Non-pigmented ciliary epithelial cell (primary cell): ENCODE measurements at places on chromosomes 5 and 9.
A peak's percentile ranks its signal among the peaks of the same experiment; 100 is the strongest.

- DNase-seq = no peak
Observed at GRCh38 chr5:94698197-94698596, 79.7 kb downstream of the SLF1 start.

- DNase-seq = no peak
Observed at GRCh38 chr5:167802755-167803431, 488.6 kb upstream of the WWC1 start.

GRCh38 chr5:77076961-77077828 is 9.9 kb downstream of the ZBED3 start:
- no peak for DNase-seq

DNA sequence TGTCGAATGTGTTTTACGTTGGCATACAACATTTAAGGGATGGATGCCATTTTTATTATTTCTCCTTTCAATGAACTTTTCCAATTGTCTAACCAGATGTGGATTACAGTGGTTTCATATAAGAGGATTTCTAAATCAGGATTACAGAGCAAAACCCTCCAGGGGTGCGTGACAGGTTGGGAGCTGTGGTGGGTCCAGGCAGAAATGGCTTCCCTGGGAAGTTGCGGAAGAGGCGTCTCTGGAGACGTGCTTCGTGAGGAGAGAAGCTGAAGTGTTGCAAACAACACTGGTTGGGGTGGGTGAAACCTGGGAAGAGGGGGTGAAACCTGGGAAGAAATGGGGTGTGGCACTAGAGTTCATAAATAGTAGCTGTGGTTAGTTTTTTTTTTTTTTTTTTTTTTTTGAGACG is 4.5 kb upstream of the RPL26L1 start:
- no peak for DNase-seq

- DNase-seq = no peak
Observed at GRCh38 chr5:68383888-68384310, 168.3 kb downstream of the PIK3R1 start.

GRCh38 chr9:126301985-126302603 is 24.5 kb upstream of the MVB12B start:
- DNase-seq = peak; percentile 14

DNA sequence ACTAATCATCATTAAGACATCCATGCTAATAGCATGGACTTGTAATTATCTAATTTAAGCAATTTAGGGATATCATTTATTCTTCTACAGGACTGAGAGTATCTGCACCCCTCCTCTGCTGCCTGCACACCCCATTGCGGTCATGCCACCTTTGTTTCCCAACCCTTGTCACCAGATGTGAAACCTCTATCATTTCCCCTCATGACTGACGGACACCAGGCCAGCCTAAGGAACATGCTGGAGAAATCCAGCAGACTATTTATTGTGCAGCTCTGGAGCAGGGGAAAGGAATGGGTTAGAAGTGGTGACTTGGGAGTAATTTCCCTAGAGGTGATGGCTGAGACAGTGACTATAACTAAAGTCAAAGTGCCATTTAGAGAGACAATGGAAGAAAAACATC is 40.7 kb downstream of the UGCG start:
- DNase-seq = no peak

DNA sequence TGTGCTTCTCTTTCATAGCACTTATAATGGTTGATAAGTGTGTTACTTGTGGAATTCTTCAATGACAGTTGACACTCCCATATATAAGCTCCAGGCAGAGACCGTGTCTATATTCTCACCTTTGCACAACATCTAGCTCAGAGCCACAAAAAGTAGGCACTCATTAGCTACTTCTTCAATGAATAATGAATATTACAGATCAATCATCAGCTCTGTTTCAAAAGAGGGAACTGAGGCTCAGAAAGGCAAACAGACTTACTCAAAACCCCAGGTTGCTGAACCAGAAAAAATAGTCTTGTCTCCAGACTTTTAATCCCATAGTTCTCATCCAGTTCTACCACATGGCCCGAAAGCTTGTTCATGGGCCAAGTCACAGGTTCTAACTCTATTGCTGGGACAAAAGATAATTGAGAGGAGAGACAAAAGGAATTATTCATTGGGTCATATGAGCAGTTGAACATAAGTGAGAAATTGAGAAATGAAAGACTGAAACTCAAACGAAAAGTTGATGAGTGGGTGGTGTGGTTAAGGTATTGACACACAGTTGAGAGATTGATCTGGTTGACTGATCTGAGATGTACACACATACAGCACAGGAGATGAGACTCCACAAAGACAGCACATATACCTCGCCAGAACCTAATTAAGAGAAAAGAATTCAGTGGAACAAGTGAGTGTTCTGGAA is 381.6 kb downstream of the EFNA5 start:
- no peak for DNase-seq

- no peak for DNase-seq
Observed at GRCh38 chr9:119611565-119611964, 242.3 kb upstream of the BRINP1 start.

GRCh38 chr5:170278611-170279458 is 18.7 kb downstream of the LCP2 start:
- no peak for DNase-seq

DNA sequence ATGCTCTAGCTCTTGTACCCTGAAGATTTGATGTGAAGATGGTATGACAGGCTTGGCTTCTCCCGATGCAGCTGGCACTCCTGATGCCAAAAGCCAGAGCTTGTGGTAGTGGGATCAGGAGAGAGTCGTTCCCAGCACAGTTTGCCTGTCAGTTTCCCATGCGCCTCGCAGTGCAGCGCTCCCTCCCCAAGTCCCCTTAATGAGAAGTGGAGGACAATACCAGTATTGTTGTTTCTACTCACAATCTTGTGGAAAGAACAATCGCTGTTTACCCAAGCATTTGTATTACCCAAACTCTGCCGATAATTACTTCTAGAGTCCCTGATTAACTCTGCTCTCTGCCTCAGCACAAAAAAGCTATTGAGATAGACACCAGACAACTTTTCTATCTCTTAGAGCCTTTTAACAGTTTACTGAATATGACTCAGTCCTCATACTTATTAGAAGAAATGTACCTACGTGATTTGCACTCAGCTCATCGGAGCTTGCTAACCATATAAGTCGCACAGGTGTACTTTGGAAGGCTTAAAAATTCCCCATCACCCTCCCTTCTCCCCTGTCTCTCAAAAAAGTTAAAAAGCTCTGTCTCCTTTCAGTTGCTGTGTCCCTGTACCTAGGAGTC is 283.2 kb upstream of the TMEM161B start:
- DNase-seq = no peak

DNA sequence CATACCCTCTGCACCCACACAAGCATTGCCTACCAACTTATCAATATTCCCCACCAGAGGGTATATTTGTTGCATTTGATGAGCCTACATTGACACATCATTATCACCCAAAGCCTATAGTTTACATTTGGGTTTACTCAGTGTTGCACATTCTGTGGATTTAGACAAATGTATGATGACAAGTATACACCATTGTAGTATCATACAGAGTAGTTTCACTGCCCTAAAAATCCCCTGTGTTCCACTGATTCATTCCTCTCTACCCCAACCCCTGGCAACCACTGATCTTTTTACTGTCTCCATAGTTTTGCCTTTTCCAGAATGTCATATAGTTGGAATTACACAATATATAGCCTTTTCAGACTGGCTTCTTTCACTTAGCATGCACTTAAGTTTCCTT is 85.7 kb upstream of the CPLX2 start:
- no peak for DNase-seq

- DNase-seq = no peak
Observed at GRCh38 chr5:132802044-132802684, 10.9 kb upstream of the SOWAHA start.
